Renal cortex interstitium (tissue), 15 donors: ENCODE measurements at places on chromosomes 7 and 10.

GRCh38 chr7:116777651-116778281 is 84.6 kb upstream of the CAPZA2 start:
- no peak for DNase-seq

- DNase-seq = no peak
These were observed 18.9 kb upstream of the NRBF2 start for GRCh38 chr10:63114031-63114814.

DNA sequence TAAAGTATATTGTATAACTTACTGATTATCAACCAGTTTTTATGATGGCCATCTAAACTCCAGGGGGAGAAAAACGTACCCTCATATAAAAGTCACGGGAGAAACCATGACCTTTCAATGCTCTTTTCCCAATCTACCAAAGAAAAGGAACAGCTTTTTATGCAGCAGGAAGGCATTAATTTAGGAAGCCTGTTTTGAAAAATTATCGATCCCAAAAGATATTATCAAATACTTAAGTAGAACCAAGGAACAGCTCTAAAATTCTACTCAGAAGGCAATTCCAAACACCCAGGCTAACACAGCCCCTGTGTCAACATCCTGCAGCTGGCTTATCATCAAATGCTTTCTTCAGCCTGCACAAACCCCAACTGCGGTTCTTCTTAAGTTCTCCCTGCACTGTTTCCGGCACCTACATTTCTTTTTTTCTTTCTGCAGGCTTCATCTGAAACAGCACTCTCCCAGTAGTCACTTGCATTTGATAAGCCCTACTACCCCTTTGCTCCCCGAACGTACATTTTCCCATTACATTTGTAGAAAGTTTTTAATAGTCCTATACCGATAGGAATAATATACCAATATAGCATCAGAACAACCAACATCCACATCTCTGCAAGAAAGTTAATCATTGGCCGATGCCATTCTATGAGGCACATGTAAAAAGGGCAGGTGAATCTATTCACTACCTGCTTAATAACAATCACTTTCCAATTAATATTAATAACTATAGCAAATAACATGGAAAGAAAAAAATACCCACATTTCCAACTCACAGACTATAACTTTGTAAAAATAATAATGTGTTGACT is 47.9 kb downstream of the PIP4K2A start:
- no peak for DNase-seq

GRCh38 chr7:158013085-158013668 is 574.4 kb downstream of the PTPRN2 start:
- no peak for DNase-seq

- DNase-seq = no peak
These were observed 61.8 kb upstream of the TRIL start for GRCh38 chr7:29019896-29020295.

- DNase-seq = no peak
These were observed 51.3 kb upstream of the NFE2L3 start for GRCh38 chr7:26100406-26101339.

DNA sequence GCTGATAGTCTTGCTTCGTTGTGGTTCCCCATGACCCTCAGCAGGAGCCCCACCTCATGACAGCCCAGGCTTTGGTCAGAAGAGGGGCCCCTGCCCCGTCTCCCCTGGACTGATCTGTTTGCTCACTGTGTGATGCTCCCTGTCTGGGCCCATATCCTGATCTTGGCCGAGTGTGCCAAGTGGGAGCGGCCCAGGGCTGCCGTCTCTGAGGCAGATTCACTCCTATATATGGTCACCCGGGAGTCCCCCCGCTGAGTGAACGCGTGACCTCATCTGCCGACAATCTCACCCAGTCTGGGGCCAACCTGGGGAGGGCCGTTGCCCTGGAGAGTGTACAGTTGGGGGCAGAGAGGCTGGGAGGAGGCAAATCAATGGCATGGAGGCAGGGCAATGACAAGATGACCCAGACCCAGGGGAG is 34.5 kb downstream of the PPIF start:
- no peak for DNase-seq

GRCh38 chr10:82071231-82071630 is 196.2 kb downstream of the NRG3 start:
- DNase-seq = no peak

GRCh38 chr10:25170627-25171026 is 4.2 kb upstream of the GPR158 start:
- no peak for DNase-seq

GRCh38 chr7:38584443-38585210 is 46.5 kb downstream of the AMPH start:
- no peak for DNase-seq

- DNase-seq = no peak
These were observed 69.3 kb downstream of the LRRC4 start for GRCh38 chr7:127961786-127962453.

GRCh38 chr10:79407811-79408795 is 37.3 kb downstream of the ZCCHC24 start:
- no peak for DNase-seq

GRCh38 chr10:34802692-34803091 is 12.4 kb downstream of the PARD3 start:
- no peak for DNase-seq

- peak; percentile 53 for DNase-seq
These were observed 85.3 kb upstream of the ANKRD1 start for GRCh38 chr10:91006001-91006751.

- DNase-seq = no peak
These were observed 965 bp downstream of the ZCCHC24 start for GRCh38 chr10:79444199-79445119.

DNA sequence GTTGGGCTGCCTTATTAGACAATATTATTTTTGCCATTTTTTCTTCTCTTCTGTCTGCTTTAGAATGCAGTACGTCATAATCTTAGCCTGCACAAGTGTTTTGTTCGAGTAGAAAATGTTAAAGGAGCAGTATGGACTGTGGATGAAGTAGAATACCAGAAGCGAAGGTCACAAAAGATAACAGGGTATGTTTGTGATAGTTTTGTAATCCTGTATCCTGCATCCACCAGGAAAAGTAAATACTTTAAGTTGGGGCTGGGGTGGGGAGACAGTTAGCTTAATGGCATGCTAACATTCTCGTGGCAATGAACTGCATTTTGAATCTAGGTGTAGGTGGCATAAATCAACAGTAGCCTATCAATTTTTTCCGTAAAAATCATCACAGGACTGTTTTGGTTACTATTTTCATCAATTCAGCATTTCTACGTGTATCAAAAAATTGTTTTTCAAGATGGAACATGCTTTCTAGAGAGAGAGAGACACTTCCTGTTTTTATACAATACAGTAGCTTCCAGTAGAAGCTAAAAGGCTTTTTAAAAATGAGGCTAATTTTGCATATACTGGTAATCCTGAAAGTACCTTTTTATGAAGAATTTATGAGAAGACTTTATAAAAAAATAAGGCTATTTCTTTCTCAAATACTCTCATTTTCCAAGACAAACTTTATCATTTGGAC is 247.5 kb downstream of the FOXP2 start:
- DNase-seq = no peak

DNA sequence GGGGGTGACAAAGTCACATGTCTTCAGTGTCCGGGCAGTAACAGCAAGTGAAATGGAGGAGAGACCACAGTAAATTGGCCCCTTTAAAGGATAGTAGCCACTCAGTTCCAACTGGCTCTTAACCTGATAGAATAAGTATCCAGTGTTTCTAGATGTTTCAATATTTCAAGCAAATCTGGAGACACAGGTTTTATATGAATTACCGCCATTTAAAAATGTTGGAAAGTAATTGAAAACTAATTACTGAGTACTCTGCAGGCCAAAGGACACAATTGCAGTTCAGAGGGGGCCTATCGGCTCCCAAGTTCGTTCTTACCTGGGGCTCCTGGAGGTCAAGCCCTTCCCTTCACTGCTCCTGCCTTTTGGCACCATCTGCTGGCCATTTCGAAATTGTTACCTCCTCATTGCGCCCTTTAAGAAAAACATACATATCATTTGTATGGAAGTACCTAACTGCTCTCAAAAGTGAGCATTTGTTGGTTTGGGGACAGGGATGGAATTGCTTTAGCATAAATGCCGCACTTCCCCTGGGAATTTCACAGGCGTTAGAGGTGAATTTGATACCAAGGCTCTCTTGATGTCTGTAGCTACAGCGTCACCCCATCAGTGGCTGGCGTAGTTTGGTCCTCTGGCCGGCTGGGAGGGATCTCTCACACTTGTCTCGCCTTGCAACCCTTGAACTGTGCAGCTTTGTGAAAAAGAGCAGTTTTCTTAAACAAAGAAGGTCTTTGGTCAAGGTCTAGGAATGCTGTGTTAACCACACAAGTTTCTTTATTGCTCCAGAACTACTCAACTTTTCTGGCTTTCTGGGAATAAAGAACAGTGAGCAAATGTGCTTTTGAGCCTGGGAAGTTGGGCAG is 220.0 kb downstream of the ARHGAP21 start:
- DNase-seq = no peak

DNA sequence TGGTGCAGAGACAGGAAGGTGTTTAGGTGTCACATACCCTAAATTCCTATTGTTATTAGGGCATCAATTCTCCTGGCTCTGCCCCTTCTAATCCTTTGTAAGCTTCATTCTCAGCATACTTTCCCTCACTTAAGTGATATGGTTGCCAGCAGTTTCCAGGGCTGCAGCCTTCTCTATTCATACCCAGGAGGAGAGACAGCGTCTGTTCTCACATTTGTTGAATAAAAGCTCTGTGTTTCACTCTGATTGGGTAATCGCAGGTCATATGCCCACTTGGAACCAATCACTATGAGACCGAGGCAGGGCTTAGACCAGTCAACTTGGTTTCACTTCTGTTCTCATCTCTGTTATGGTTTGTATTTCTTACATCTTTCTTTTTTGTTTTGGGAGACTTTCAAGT is 109.6 kb upstream of the MTPN start:
- DNase-seq = no peak

DNA sequence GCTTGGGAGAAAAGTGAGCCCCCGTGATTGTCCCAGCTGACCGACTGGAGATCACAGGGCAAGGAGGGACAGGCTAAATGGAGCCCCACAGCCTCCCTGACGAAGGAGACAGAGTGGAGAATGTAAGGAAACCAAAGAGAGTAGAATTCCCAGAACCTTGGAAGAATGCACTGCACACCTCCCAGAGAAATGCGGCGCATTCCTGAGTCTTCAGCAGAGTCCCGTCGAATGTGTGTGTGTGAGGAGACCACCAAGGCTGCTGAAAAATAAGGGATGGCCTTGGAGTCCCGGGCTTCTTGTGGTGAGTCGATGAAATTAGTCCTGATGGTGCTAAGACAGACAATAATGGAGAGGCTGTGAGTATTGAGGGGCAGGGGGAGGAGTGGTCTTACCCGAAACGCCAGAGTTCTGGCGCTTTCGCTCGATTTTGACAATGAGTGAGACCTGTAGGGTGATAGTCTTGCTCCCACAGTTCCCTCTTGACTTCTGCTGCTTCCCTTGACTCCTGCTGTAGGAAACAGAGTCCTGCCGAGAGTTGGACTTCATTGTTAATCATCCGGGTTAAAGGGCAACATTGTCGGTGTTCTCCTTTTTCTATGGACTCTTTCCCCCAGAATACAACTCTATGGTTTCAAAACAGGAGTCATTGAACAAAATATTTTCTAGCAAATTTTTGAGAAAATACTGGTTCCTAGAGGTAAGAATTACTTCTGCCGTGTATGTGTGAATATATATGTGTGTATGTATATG is 103.2 kb downstream of the CNNM2 start:
- DNase-seq = no peak

GRCh38 chr7:41881331-41882130 is 178.6 kb upstream of the INHBA start:
- no peak for DNase-seq

- DNase-seq = no peak
These were observed 565.4 kb upstream of the NRP1 start for GRCh38 chr10:33899578-33900531.

DNA sequence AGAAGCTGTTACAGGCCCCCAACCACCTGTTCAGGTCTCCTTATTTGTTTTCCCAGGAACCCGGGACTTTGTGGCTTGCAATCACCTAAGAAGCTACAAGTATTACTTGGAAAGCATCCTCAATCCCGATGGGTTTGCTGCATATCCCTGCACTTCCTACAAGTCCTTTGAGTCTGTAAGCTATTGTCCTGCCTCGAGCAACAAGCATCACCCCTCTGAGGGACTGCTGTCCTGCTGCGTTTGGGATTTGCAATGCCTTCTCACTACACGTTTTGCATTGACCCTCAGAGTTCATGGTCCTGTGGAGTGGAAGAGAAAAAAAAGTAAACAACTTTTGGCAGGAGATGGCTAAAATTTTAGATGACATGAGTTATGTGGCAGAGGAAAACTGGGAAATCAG is 9.2 kb downstream of the PNLIPRP1 start:
- DNase-seq = no peak

DNA sequence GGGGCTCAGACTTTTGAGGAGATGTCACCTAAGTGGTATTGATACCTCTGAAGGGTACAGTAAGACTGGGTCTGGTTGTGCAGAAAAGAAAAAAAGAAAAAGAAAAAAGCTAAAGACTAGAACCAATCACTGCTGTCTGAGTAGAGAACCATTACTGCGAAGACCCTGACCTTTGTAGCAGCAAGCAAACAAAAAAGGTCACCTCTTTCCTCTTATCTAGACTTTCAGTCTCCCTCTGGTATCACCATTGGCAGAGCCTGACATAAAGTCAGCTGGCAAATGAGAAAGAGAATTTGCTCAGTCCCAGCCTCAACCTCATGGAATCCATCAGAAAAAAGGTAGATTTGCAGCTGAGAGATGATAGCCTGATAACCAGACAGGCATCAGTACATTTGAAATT is 2.6 kb upstream of the DNTT start:
- DNase-seq = no peak

DNA sequence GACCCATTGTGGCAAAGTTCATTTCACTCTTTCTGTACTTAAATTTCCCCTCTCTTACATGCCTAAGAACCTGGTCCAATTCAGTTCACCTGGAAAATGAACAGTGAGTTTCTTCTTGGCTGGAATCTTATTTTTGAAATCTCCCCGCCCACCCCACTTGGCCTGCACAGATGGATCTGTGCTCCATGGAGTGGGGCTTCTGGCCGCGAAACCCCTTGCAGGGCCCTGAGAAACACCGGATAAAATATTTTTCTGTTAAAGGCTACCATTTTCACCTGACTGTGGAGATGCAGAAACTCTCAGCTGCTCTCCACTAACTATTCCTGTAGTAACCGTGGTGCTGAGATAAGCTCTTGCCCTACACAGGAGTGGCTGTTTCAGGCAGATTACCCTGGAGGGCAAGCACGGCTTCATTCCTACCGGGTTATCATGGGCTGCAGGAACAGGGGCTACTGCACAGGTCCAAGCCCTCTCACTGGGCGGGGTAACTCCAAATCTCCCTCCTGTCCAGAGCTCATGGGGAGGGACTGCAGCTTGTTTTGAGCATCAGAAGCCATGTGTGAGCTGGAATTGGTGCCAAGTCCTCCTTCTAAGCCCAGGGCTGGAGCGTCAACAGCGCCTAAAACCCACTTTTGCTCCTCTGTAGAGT is 118.9 kb downstream of the PRPF18 start:
- DNase-seq = no peak

- peak; percentile 41 for DNase-seq
These were observed 1454.1 kb downstream of the GATA3 start for GRCh38 chr10:9508606-9509005.
